Progenitor cell of endocrine pancreas (in vitro differentiated cells): ENCODE measurements at places on chromosomes 3 and 15.

DNA sequence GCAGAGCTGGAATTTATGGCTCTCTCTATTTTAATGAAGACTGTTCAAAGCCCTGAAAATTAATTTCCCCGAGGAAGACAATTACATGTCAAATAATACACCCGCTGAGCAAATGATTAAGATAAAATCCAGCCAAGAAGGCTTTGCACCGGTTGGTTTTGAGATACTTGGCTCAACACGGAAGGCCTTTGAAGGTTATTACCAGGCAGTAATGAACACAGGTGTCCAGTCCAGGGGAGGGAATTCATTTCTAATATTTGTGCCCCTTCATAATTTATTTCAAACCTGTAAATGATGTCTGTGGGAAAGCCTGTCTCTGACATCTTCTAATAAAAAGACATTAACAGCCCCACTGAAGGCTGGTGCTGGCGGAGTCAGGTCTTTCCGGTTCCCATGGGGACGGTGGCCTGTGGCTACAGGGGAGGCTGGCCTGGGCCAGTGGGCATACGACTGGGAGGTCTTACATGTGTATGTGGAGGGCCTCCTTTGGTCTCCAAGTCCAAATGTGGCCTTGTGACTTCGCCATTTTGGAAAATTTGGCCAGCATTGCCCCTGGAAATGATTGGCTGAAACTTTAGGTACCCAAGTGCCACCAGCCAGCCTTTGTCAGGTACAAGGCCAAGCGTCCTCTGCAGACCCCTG lies 49.9 kb upstream of the IQSEC1 start:
- H3K4me1 ChIP-seq = no peaks in the 10 kb centered on the region
- H3K27me3 ChIP-seq = peaks cover 3% of the 10 kb centered on the region
- H3K27ac ChIP-seq = no peak overlapping the region
- no peaks in the 10 kb centered on the region for H3K36me3 ChIP-seq
- no peak for DNase-seq
- no peak overlapping the region for H3K4me3 ChIP-seq

DNA sequence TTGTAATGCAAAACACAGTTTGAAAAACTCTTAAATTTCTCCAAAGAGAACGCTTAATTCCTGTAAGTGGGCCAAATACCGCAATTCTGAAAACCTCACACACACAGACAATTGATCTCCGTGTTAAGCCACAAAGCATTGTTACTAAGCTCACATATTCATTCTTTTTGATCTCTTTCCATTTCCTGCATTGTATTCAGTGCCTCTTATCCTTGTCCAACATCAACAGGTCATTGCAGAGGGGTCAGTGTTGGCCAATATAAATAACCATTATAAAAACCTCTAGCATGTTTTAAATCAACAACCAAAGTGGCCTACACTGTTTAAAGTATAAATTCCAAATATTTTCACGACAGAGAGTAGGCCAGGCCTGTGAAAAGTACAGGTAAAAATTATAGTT lies 171.1 kb downstream of the PDZRN3 start:
- H3K36me3 ChIP-seq = no peaks in the 10 kb centered on the region
- H3K27ac ChIP-seq = no peak overlapping the region
- H3K4me1 ChIP-seq = peaks cover 19% of the 10 kb centered on the region
- no peak overlapping the region for H3K4me3 ChIP-seq
- DNase-seq = no peak
- H3K27me3 ChIP-seq = no peaks in the 10 kb centered on the region

DNA sequence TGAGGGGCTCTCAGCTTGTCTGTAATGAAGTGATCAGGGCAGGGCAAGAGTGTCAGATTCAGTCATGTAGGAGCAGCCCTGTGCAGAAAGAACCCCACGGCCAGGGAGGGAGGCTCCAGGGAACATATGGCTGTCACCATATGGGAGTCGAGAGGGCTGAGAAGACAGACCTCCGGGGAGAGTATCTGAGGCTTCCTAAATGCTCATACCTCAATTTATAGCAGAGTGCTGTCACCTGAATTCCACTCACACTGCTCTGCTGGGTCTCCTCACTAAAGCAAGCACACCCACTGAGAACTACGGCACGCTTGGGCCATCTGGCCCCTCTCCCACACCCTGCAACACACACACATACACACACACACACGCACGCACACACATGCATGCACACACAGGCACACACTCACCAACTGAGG lies 92.3 kb upstream of the TJP1 start:
- peaks cover 23% of the 10 kb centered on the region for H3K4me1 ChIP-seq
- H3K4me3 ChIP-seq = no peak overlapping the region
- H3K36me3 ChIP-seq = no peaks in the 10 kb centered on the region
- peaks cover 11% of the 10 kb centered on the region for H3K27me3 ChIP-seq
- peak overlapping the region; percentile 57 for H3K27ac ChIP-seq

DNA sequence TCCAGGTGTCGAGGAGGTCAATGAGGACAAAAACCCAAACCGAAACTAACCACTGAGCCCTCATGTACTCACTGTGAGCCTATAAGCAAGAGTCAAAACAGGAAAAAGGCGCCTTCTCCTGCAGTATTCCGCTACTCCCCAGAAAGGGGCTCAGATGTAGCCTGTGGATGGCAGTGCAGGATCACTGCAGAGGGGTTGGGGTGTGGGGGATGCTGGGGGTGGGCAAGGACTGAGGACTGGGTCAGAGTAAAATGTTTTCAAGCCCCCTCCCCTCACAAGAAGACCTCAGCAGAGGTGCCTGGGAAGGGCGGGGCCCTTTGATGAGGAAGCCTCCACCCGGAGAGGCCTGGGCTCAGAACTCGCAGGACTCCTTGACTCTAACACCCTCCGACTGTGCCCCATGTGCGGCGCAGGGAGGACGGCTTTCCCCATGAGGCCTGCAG lies 170.1 kb downstream of the OSBPL10 start:
- H3K27ac ChIP-seq = no peak overlapping the region
- H3K36me3 ChIP-seq = no peaks in the 10 kb centered on the region
- no peak overlapping the region for H3K4me3 ChIP-seq
- no peak for DNase-seq
- no peaks in the 10 kb centered on the region for H3K27me3 ChIP-seq

DNA sequence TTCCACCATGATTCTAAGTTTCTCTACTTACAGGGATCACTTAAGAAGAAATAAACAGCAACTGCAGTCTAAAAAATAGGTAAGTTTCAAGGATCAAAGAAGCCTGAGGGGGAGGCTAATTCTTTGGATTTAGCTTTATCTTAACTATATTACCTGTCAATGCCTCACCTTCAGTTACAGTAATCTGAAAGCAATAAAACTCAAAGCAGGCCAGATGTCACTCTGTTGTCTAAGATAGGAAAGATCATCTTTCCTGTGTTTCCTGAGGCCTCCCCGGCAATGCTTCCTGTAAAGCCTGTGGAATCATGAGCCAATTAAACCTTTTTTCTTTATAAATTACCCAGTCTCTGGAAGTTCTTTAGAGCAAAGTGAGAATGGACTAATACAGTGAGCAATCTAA lies 60.2 kb downstream of the NPTN start:
- peaks cover 12% of the 10 kb centered on the region for H3K4me1 ChIP-seq
- H3K36me3 ChIP-seq = peaks cover 20% of the 10 kb centered on the region
- no peak overlapping the region for H3K4me3 ChIP-seq
- no peak overlapping the region for H3K27ac ChIP-seq
- no peaks in the 10 kb centered on the region for H3K27me3 ChIP-seq

GRCh38 chr3:34727700-34728099 lies 911.6 kb upstream of the ARPP21 start:
- DNase-seq = no peak
- no peak overlapping the region for H3K4me3 ChIP-seq
- H3K27me3 ChIP-seq = no peaks in the 10 kb centered on the region
- no peak overlapping the region for H3K27ac ChIP-seq

DNA sequence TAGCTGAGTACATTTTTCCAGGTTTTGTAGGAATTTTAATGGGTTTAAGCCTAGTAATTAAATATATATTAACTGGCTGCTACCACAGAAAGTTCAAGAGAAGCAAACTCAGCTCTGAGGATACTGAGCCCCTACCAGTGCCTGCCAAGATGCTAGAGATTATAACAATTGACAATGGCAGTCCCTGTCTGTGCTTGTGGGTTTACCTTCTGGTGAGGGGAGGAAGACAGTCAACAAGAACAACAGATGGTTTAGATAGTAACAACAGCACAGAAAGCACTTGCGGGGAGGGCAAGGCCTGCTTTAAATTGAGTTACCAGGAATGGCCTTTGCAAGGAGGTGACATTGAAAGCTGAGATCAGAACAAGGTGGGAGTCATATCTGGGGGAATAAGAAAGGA lies 56.6 kb upstream of the ARHGEF3 start:
- no peak overlapping the region for H3K27ac ChIP-seq
- DNase-seq = no peak
- H3K4me3 ChIP-seq = no peak overlapping the region
- H3K36me3 ChIP-seq = no peaks in the 10 kb centered on the region

GRCh38 chr15:26157081-26157480 lies 294.0 kb upstream of the ATP10A start:
- peaks cover 6% of the 10 kb centered on the region for H3K27me3 ChIP-seq
- peaks cover 1% of the 10 kb centered on the region for H3K36me3 ChIP-seq
- no peaks in the 10 kb centered on the region for H3K4me1 ChIP-seq
- no peak overlapping the region for H3K27ac ChIP-seq
- no peak for DNase-seq

- H3K27ac ChIP-seq = no peak overlapping the region
- H3K4me1 ChIP-seq = peaks cover 1% of the 10 kb centered on the region
- peak overlapping the region; percentile 60 for H3K4me3 ChIP-seq
- H3K27me3 ChIP-seq = peaks cover 73% of the 10 kb centered on the region
- no peaks in the 10 kb centered on the region for H3K36me3 ChIP-seq
Measured at GRCh38 chr15:73751899-73752805, 999 bp downstream of the INSYN1 start.

DNA sequence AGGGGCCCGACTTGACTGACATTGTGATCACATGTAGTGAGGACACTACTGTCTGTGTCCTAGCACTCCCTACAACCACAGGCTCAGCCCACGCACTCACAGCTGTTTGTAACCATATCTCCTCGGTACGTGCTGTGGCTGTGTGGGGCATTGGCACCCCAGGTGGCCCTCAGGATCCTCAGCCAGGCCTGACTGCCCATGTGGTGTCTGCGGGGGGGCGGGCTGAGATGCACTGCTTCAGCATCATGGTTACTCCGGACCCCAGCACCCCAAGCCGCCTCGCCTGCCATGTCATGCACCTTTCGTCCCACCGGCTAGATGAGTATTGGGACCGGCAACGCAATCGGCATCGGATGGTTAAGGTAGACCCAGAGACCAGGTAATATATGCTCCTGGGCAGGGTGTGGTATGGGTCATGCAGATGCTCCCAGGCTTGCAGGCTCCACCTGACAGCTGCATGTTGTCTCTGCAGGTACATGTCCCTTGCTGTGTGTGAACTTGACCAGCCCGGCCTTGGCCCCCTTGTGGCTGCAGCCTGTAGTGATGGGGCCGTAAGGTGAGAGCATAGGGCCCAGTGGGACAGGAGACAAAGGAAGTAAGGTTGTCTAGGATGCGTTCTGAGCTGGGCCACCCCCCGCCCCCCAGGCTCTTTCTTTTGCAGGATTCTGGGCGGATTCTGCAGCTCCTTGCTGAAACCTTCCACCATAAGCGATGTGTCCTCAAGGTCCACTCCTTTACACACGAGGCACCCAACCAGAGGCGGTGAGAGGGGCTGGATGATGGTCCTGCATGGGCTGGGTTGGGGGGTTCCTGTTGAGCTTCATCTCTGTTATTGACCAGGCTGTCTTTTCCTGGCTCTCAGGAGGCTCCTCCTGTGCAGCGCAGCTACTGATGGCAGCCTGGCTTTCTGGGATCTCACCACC lies 4.4 kb downstream of the DALRD3 start:
- H3K4me1 ChIP-seq = peaks cover 9% of the 10 kb centered on the region
- no peaks in the 10 kb centered on the region for H3K27me3 ChIP-seq
- H3K27ac ChIP-seq = no peak overlapping the region
- peak; percentile 56 for DNase-seq

DNA sequence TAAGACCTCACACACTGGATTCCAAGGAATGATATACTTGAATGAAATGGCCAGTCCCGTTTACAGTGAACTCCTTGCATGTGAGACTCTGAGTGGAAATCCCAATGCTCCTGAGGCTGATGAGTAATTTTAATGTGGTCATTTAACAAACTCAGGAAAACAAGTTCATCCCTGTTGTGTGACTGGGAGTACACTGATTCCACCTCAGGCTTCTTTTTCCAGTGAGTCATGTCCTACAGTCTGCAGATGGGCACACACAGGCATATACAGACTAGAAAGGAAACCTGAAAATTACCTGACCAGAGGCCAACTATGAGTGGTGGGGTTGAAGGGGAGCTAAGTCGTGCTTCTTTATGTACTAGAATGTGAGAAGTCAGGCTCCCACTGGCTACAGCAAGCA lies 5.8 kb downstream of the SQOR start:
- peaks cover 58% of the 10 kb centered on the region for H3K4me1 ChIP-seq
- no peak overlapping the region for H3K4me3 ChIP-seq
- H3K36me3 ChIP-seq = no peaks in the 10 kb centered on the region
- DNase-seq = no peak
- H3K27ac ChIP-seq = peak overlapping the region; percentile 78

DNA sequence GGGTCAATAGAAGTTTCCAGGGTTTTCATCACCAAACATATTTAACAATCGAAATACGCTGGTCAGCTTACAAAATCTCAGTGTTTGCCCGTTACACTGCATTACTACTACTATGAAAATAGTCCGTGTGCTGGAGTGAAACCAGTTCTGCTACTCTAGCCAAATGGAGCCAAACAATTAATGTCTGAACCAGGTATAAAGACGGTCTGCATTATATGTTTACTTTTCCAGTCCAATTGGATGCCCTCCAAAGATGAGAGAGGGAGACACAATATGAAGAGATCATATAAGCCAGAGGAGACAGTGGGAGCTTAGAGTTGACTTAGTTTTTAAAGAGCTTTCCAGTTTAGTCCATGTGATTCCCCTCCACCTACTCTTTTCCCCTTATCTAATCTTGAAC lies 6.3 kb upstream of the DUT start:
- H3K36me3 ChIP-seq = no peaks in the 10 kb centered on the region
- H3K27me3 ChIP-seq = no peaks in the 10 kb centered on the region
- no peak for DNase-seq
- peaks cover 9% of the 10 kb centered on the region for H3K4me1 ChIP-seq
- H3K27ac ChIP-seq = no peak overlapping the region

DNA sequence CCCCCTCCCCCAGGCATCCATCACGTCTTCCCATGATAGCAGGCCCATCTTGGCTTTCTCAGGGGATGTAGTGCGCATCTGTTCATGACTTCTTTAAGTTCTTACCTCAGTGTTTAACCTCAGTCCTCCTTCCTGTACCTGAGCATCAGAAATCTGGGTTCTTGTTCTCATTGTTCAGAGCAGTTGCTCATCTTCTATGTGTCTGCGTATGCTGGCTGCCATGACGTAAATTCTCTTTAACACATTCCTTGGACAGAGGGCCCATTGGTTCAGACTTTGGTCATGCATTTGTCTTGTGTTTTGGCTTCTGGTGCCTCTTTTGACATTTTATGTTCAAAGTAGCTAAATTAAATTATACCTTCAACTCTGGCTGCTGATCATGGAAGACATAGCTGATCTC lies 227.3 kb downstream of the CACNA2D3 start:
- H3K4me1 ChIP-seq = peaks cover 30% of the 10 kb centered on the region
- H3K36me3 ChIP-seq = no peaks in the 10 kb centered on the region
- H3K27ac ChIP-seq = no peak overlapping the region
- no peak for DNase-seq
- H3K27me3 ChIP-seq = peaks cover 40% of the 10 kb centered on the region
- no peak overlapping the region for H3K4me3 ChIP-seq

- DNase-seq = no peak
- peaks cover 28% of the 10 kb centered on the region for H3K4me1 ChIP-seq
- no peaks in the 10 kb centered on the region for H3K27me3 ChIP-seq
- no peak overlapping the region for H3K4me3 ChIP-seq
- peaks cover 13% of the 10 kb centered on the region for H3K36me3 ChIP-seq
Measured at GRCh38 chr3:169494982-169495381, 168.5 kb downstream of the MECOM start.
